Stimulated activated CD4-positive, alpha-beta T cell treated with anti-CD3 and anti-CD28 coated beads, Interleukin-2, amount 100 ng/mL, for 24 hours (primary cell): ENCODE measurements at places on chromosomes 11 and 22.

GRCh38 chr11:112219476-112220232 is 6.6 kb upstream of the PTS start:
- peak; percentile 21 for DNase-seq

DNA sequence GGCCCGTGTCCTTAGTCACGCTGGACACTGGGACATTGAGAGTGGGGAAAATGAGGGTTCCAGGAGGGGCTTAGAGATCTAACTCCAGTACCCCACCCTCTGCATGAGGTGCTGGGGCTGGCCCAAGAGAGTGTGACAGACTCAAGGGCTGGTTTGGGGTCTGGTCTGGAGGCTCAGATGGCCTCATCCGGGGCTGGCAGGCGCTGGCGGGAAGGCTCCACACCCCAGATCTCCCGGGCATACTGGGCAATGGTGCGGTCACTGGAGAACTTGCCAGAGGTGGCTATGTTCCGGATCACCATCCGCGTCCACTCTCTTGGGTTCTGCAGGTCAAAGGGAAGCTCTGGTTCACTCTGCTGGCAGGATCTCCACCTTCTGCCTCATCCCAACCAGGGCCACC is 2.5 kb upstream of the RASGRP2 start:
- DNase-seq, result no peak

DNA sequence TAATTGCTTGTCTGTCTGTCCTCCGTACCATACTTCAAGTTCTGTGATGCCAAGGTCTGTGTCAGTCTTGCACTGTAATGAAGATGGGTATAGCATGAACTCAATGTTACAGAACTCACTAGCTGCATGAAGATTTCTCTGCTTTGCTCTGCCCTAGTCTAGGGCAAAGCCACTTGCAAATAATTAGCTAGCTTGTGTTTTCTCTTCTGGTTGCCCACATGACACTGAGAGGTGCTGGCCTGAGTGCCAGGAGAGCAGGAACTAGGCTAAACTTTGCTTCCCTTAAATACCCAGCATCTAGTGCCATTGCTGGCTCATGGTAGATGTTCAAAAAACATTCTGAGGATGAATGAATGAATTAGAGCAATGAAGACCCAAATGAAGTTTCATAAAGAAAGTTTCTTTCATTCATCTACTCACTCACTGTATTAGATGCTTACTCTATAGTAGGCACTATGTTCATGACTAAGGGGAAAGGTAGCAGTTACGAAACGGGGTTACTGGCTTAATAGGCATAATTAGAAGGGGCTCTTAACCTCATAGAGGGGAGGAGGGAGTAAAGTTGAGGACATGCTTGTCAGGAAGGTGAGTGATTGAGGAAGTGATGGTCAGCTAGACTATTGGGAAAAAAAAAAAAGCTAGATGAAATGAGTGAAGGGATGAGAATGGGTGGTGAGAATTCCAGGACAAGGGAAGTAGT is 4.4 kb upstream of the ENDOD1 start:
- no peak for DNase-seq

- peak; percentile 10 for DNase-seq
Measured at GRCh38 chr11:104609311-104610085, 288.8 kb downstream of the CASP12 start.

DNA sequence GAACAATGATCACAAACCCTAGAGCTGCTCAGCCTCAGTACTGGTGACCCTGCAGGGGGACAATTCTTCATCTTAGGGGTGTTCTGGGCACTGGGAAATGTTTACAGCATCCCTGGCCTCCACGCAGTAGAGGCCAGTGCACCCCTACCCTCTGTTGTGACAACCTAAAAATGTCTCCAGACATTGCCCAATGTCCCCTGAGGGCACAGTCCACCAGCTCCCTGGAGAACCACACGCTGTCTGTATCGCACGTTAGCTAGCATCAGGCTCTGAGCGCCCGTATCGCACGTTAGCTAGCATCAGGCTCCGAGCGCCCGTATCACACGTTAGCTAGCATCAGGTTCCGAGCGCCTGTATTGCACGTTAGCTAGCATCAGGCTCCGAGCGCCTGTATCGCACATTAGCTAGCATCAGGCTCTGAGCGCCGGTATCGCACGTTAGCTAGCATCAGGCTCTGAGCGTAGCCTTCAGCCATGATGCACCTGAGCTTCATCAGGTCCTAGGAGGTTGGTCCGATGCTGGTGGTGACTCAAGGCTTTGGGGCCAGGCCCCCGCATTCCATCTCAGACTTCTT is 111.1 kb upstream of the ANO1 start:
- DNase-seq, result no peak

- no peak for DNase-seq
Measured at GRCh38 chr11:73439002-73439843, 63.0 kb downstream of the RELT start.
